WTC11 (cell line): ENCODE measurements at places on chromosomes 12 and 14.

- DNase-seq, result no peak
Measured at GRCh38 chr14:101379842-101380241, 181.5 kb upstream of the DIO3 start.

GRCh38 chr14:75434138-75434889 lies 6.5 kb downstream of the JDP2 start:
- no peak for DNase-seq

- no peak for DNase-seq
Measured at GRCh38 chr14:59009967-59010366, 178.5 kb upstream of the DAAM1 start.

DNA sequence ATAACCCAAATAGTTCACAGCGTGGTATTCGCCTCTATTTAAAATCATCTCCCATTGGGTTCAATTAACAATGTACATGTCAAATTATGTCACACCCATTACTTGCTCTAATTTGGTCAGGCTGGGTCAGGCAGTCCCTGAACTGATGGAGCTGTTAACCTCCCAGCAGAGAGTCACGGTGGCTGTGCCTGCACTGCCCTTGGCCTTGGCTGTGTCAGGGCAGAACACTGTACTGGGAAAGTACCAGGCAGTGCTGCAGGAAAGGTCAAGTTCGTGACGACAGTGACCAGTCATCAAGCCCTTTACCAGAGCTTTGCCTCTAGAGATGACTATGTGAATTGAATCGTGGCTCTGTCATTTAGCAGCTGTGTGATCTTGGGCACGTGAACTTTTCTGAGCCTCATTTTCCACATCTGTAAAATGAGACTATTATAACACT lies 100.0 kb downstream of the ARF6 start:
- no peak for DNase-seq

GRCh38 chr14:28361486-28361885 lies 405.1 kb upstream of the FOXG1 start:
- DNase-seq, result no peak
